Foreskin fibroblast (primary cell): ENCODE measurements at places on chromosomes 1 and 21.

GRCh38 chr1:244941121-244941520 is 76.8 kb upstream of the HNRNPU start:
- DNase-seq, result no peak

- DNase-seq, result no peak
Measured at GRCh38 chr1:1325288-1326074, 879 bp downstream of the CPTP start.

GRCh38 chr1:24635195-24635843 is 7.8 kb upstream of the SRRM1 start:
- DNase-seq, result peak; percentile 82

- no peak for DNase-seq
Measured at GRCh38 chr1:95040032-95040525, 32.7 kb downstream of the ALG14 start.

GRCh38 chr1:39701049-39701439 is 9.8 kb upstream of the HPCAL4 start:
- DNase-seq, result peak; percentile 54

DNA sequence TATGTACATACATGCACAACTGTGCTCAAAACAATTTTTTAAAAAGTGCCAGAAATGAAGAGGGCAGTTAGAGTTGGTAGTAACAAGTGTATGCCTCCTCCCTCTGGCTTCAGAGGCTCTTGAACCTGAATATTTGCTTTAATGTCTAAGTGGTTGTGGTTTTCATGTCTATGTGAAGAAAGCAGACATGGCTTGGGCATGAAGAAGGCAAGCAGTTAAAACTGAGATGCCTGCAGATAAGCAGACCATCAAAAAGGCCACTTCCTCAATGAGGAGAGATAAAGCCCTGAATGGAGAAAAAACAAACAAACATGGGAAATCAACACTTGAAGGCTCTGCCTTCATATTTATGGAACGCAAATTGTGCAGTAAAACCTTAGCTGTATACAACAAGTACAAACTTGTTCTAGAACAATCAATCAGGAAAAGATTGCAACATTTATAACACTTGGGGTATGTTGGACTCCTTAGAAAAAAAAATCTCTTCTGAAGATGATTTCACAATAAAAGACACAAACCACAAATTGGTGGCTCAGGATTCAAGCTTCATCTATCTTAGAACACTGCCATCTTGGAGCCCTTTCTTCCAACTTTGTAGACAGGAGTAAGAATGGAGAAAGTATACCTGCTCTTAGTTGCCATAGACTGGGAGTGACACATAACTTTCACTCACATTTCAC is 52.7 kb upstream of the PLA2G4A start:
- DNase-seq, result no peak

DNA sequence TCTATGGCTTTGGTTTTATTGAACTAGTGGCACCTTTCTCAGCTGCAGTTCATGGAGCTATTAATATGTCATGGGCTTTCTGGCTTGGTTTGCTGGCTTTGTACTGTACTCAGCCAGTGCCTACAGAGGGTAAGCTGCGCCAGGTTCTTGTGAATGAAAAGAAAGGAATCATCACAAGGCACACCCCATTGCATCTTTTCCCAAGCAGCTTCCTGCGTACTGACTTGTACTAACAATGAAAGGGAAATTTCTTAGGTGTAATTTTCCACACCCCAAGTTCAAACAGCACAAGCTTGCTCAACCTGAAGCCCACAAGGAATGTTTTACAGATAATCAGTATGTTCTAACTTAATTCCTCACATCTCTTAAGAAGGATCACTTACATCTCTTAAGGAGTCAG is 78.0 kb upstream of the TNFSF18 start:
- DNase-seq, result no peak

DNA sequence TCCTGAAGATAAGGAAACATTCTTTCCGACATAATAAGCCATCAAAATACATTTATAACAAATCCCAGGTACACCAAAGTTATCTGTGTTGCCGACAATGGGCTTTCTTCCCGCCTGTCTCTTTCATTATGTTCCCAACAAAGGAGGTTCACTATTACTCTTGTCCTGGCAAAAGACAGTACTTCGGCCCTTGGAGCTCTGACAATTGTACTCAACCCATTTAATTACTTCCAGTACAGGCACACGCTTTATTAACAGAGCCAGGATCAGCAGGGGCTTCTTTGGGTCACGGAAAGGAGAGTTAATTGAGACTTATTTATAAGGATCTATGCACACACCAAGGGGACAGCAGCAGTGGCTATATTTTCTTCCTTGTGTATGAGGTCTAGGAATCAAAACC is 46.6 kb upstream of the DUSP10 start:
- no peak for DNase-seq

GRCh38 chr1:25068829-25069228 is 138.8 kb upstream of the RUNX3 start:
- no peak for DNase-seq

DNA sequence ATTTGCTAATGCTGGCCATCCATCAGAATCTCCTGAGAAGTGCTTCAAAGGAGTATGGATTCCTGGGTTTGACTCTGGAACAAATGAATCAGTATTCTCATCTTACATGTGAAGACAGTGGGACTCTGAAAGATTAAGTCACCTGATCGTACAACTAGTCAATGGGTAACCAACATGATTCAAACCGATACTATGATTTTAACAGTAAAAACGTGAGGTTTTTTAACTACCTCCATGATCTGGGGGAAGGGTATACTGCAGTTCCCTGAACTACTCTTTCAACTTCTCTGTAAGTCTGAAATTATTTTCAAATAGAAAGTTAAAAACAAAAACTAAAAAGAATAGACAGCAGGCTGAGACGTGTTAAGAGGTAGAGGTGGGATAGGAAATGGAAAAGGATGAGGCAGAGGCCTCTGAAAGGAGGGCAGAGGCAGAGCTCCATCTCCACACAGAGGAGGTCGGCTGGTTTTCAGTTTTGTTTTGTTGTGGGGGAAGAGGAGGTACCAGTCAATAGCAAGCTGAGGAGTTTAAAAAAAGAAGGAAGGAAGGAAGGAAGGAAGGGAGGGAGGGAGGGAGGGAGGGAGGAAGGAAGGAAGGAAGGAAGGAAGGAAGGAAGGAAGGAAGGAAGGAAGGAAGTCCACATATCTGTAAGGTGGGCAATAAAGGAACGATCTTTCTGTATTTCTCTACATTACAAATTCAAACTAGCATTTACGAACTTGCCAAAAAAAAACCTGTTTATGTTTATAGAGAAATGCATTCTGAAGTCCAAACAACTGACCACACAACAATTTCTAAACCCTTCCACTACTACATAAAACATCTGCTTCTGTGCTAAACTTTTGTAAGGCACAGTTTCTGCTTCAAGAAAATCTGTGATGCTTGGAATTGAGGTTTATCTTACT is 213.1 kb downstream of the RERE start:
- no peak for DNase-seq

DNA sequence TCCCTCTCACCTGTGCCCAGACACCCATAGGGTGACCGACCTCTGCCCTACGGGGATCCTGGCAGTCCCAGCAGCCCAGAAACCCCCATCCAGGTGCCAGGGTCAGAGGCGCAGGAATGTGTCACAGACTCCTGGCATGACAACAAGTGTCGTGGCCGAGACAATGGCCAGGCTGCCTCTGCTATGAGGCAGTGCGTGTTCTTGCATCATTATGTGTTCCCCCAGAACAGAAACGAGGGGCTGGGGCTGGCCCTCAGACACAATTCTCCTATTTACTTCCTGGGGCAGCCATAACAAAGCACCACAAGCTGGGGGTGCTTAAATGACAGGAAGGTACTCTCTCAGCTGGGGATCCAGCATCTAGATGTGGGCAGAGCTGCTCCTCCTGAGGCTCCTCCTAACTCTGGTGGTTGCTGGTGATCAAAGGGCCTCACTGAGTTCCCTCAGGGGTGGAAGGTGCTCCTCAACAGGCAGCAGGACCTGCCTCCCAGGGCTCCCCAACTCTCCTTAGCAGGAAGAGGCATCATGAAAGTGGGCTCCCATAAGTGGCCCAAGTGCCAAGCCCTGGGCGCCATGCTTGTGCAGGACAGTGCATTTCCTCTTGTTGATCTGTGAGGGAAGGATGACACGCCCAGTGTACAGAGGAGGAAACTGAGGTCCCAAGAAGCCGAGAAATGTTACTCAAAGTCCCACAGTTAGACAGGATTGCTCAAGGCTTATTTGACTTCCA is 24.2 kb upstream of the BACE2 start:
- no peak for DNase-seq

DNA sequence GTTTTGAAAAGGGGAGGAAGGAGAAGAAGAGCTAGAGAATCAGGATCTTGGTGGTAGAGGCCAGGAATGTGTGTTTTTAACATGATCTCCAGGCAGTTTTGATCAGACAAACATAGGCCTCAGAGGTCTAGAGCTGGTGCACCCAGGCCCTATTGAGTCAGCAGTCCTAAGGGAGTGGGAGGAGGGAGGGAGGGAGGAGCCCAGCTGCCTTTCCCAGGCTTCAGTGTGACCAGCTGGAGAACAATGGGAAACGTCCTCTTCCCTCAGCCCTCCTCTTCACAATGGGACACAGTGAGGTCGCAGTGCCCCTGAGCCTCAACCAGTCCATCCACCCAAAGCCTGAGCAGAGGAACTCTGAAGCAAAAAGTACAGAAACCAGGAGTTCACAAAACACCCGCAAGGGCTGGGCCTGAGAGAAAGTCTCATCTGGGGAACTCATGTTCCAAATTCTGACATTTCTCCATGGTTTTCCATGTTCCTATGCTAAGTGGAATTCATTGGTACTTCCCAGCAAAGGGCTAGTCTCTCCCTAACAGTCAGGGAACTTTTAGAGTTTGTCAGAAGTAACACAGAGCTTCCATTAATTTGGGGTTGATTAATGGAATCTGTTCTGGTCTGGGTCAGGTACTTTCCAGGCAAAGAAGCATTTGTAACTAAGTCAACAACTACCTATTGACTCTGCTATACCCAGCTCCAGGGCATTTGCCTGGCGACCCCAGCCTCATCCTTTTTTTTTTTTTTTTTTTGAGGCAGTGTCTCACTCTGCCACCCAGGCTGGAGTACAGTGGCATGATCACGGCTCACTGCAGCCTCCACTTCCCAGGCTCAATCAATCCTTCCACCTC is 37.5 kb downstream of the ELAPOR1 start:
- peak; percentile 56 for DNase-seq

DNA sequence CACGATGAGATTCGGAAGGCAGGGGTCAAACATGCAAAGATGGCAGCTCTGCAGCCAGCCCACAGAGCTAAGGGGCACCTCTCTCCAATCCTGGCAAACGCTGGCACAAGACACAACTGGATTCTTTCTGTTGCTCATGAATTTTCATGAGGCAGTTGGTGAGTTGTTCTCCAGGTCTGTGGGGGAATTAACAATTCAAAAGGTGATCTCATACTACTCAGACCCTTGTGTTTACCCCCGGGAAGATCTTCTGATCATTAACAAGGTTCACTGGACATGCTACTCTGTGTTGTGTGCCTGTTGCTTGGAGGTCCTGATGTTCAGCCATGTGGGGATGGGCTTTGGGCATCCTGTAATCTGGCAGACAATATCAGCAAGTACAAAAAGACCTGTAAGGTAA is 128.9 kb downstream of the HHAT start:
- no peak for DNase-seq

DNA sequence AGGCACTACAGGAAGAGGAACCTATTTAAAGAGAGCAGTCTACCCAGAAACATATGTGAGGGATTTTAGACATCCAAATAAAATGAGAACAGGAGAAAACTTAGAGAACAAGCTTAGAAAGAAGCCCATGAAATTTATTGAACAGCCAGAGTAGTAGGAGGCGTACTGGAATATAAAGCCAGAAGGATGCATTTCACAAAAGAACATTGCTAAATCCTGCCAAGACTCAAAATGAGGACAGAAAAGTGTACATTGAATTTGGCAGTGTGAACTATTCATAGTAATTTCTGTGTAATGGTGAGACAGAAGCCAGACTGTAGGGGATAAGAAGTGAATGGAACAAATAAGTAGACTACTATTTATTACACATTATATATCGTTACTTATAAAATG is 22.5 kb downstream of the CEPT1 start:
- no peak for DNase-seq

GRCh38 chr21:16536140-16536539 is 806.4 kb downstream of the USP25 start:
- DNase-seq, result no peak

GRCh38 chr21:33290441-33290840 is 24.3 kb downstream of the IL10RB start:
- no peak for DNase-seq

GRCh38 chr1:175555266-175555665 is 188.1 kb downstream of the TNR start:
- peak; percentile 0 for DNase-seq

- peak; percentile 70 for DNase-seq
Measured at GRCh38 chr1:36306210-36306901, at the start of gene SH3D21. Gene SH3D21 (plus strand): TSS chr1:36306368. CDS start chr1:36306421, 53 bp downstream.

- DNase-seq, result no peak
Measured at GRCh38 chr1:150999926-151000325, 6.8 kb downstream of the MINDY1 start.

- DNase-seq, result no peak
Measured at GRCh38 chr1:42145389-42145716, 7.9 kb upstream of the GUCA2B start.

DNA sequence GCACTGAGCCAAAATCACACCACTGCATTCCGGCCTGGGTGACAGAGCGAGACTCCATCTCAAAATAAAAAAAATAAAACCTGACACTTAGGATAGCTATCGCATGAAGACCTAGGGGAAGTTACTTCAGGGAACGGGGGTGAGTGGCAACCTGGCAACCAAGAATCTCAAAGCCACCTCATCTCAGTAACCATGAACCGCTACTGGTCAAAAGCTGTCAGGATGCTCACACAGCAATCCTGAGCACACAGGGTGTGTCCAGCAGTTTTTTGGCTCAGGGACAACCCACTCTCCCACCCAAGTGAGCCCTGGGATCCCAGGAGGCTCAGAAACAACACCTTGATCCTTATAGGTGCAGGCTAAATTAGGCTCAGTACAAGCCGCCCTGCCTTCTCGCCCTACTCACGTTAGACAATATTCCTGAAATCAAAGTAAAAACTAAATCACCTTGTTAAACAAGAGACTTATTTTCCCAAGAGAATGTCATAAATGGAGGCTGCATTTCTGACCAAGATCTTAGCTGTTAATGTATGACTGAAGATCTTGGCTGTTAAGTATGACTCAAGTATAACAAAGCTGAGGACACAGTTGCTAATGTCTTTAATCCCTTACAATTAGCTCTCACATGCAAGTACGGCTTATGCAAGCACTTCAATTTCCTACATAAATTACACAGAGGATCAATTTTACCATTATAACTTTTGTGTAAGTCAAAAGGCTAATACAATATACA is 48.3 kb upstream of the NADK start:
- no peak for DNase-seq

GRCh38 chr1:223653015-223653414 is 12.5 kb downstream of the CAPN8 start:
- DNase-seq, result no peak

GRCh38 chr1:244327533-244327932 is 124.2 kb downstream of the ADSS2 start:
- no peak for DNase-seq

DNA sequence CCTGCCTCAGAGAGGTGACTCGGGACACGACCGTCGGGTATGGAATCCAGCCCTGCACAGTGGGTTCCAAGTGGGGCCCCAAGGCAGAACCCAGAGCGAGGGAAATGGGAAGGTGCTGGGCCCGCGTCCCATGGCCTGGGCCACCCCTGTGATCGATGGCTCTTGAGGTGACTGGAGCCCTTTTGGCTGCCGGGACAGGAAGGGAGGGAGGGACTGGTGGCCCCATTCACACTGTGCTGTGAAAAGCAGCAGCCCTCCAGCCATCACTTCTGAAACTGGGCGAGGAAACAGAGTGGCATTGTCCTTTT is 110.4 kb upstream of the IFFO2 start:
- no peak for DNase-seq

GRCh38 chr21:25582888-25583287 is 24.4 kb downstream of the MRPL39 start:
- DNase-seq, result no peak

GRCh38 chr1:192442736-192443135 is 125.9 kb downstream of the RGS21 start:
- DNase-seq, result peak; percentile 54
